Activated T-helper 2 cell treated with anti-CD3 and anti-CD28 coated beads, Interferon-gamma antibody, Interleukin-2, Interleukin-4, amounts not matched to agents 10 μg/mL and 5 μg/mL and 100 μg/mL, durations not matched to agents 14 hours and 24 hours and 36 hours (primary cell): ENCODE measurements at places on chromosomes 1 and 21.

DNA sequence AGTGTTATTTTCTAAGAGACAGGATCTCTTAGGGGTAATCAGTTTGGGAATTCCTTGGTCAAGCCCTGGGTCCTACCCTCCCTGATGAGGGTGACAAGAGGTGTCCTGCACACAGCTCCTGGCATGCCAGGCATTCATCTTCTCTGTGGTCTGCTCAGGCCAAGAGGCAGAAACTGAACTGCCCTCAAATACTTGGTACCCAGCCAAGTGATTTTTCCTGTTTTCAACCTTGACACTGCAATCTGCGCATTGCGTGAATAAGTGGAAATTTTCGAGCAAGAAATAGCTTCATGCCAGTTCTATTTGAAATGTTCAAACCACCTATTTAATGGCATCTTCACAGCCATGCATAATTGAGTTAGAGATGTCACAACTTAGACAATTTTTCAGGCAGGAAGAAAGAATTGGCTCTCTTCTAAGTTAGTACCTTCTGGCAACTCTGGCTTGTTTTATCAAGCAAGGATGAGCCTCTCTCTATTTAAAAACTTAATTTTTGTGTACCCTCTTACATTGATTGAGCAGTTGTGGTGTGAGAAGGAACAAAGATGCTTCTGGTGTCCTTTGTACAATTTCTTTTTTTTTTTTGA is 27.0 kb downstream of the DNM3 start:
- no peak for DNase-seq

GRCh38 chr1:25174363-25174729 is 58.0 kb downstream of the SYF2 start:
- no peak for DNase-seq

- DNase-seq: no peak
Measured at GRCh38 chr1:15141935-15142539, 11.5 kb upstream of the TMEM51 start.

DNA sequence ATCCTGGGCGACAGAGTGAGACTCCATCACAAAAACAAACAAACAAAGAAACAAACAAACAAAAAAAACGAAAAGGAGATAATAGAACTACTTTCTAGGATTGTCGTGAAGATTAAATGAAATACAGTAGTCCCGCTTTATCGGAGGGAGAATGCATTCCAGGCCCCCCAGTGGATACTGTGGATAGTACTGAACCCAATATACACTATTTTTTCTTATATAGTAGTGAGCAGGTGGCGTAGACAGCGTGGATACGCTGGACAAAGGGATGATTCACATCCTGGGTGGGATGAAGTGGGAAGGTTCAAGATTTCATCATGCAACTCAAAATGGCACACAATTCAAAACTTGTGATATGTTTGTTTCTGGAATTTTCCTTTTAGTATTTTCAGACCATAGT is 8.0 kb downstream of the SLC35F3 start:
- DNase-seq: no peak
